ENCODE measurements at places on chromosomes 2 and 18.
A peak's percentile ranks its signal among the peaks of the same experiment; 100 is the strongest.

DNA sequence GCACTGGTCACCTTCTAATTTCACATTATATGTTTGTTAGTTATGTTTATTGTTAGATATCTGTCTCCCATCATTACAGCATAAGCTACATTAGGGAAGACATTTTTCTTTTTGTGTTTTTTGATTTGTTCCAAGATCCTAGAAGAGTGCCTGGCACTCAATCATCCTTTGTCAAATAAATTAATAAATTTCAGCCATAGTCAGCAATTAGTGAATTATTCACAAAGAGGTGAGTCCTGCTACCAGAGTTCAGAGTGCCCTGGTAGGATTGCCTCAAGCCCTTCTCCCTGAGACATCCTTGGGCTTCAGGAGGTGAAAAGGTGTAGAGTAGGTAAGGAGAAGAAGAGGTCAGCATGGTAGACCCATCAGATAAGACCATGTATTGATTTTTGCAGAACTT, 186.2 kb upstream of the CTAGE1 start:
- no peak for DNase-seq

- no peak for DNase-seq
Measured at GRCh38 chr2:175008801-175009495, 3.8 kb upstream of the CHN1 start.

DNA sequence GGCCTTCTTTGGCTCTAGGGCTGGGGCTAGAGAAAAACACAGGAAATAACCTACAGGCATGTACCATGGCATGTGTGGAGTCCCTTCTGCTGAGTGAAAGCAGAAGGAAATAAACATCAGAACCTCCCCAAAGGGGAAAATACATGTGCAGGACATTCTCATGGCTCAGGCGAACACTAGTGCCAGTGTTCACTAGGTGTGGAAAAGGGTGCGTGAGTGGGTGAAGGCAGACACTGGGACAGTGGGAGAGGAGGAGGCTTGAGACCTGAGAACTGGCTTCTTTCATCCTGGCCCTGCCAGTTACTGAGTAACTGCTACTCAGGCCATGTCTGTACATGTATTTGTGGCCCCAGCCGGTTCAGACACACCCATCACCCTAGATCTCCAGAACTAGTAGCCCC, 268.2 kb downstream of the PRKCE start:
- DNase-seq, result no peak

- no peak for DNase-seq
Measured at GRCh38 chr18:42574871-42575270, 540.6 kb downstream of the RIT2 start.

DNA sequence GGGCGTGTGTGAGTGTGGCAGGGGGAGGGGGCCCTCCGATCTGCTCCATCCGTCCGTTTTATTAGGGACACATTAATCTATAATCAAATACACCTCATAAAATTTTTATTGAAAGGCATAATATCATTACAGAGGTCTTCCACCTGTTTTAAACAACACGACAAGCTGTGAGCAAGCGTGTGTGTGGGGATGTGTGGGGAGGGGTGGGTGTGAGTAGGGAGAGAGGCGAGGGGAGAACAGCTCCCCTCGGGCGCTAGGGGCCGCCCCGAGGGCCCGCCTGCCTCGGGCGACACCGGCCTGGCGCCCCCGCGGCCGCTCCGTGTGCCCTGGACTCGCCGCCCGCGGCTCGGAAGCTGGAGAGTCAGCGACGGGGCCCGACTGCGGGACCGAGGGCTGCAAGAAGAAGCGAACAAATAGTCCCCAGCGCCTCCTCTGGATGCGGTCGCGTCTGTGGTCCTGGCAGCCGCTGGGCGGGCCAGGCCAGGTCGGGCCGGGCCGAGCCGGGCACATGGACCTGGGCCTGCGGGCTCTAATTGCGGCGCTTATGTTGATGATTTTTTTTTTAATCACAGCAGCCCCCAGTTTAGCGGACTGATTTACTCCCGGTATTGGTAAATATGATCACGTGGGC, 352 bp upstream of the HOXD9 start:
- no peak for DNase-seq

DNA sequence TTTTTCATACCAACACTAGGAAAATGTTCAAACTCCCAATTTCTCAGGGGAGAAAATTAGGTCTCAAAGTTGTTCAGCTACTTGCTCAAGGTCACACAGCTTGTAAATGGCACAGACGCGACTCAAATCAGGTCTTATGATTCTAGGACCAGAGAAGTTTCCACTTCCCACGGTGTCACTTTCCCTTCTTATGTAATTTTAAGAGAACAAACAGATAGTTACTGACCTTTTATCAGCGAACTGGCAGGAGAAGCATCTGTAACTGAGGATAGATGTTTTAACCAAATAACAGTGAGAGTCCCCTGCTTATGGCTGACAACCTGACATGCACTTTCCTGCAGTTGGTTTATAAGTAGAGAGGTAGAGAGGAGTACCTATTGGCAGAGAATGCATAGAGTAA, 2.1 kb upstream of the KCNJ3 start:
- DNase-seq, result no peak

DNA sequence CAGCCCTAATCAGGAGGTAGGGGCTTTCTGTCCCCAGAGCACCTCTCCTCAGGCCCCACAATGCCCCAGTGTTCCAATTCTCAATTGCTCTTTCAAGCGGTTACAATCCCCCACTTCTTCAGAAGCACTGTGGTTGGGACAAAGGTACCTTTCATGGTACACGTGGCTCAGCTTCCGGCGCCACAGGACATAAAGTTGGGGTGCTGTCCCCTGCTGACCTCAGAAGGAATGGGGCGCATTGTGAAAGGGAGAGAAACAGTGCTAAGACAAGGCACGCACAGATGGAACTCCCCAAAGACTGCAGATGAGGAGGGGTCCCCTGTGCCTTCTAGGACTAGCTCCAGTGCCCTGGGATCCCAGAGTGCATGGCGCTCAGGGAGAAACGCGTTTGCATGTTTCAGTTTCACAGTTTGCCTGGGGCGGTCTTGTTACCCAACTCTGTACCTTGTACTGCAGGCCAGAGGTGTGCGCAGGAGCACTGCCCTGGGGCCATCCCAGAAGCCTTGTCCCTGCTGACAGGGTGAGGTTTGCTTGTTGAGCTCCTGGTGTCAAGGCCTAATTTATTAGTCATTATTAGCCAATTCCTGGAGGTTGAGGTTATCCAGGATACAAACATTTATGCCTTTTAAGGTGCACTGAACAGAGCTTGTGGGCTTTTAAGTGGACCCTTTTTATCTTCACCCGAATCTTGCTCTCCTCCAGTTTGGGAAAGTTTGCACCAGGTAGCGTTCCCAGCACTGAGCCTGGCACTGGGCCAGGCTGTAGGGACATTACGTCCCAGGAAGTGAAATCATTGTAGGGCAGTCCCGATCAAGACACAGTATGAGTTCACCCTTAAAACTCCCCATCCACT, 7.6 kb downstream of the CNDP1 start:
- no peak for DNase-seq

GRCh38 chr2:12151716-12152115, 405.3 kb downstream of the LPIN1 start:
- no peak for DNase-seq

GRCh38 chr18:40179729-40180461, 1775.1 kb upstream of the PIK3C3 start:
- no peak for DNase-seq

GRCh38 chr2:233448575-233448974, 94.3 kb downstream of the DGKD start:
- no peak for DNase-seq

DNA sequence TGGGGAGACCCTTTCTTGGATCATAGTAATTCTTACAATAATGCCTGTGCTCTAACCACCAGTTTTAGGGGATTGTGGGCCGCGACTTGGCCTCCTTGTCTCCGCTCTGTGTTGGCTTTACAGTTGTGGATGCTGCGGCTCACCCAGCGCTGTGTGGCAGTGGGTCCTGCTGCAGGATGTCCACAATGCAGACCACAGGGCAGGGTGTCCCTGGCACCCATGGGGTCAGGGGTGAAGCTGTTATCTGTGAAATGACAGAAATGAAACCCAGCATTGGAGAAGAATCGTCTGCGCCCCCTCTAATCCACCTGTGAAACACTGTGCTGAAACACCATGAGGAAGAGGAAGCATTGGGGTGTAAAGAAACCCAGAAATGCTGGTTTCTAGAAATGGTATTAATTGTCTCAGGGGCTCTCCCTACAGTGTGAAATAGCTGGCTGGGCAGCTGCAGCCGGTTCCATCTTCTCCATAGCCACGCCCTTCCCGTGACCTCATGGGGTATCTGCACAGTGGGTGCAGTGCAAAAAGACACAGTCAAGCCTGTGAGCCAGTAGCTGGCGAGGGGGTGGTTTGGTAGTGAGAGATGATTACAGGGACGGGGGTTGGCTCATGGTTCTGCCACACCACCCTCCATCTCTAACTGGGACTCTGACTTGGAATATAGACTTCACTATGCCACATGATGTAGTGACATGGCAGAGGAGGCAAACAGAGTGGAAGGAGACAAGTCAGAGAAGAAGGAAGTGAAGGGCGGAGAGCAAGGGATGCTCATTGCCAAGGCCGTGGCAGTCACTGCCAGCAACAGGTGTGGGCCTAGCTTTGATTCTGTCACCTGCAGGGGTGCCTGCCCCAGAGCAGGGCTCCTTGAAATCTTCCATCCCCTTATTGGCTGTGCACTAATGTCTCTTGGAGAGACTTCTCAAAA, 16.2 kb downstream of the INPP4A start:
- peak; percentile 49 for DNase-seq

GRCh38 chr2:108916796-108917421, 72.1 kb downstream of the EDAR start:
- no peak for DNase-seq

DNA sequence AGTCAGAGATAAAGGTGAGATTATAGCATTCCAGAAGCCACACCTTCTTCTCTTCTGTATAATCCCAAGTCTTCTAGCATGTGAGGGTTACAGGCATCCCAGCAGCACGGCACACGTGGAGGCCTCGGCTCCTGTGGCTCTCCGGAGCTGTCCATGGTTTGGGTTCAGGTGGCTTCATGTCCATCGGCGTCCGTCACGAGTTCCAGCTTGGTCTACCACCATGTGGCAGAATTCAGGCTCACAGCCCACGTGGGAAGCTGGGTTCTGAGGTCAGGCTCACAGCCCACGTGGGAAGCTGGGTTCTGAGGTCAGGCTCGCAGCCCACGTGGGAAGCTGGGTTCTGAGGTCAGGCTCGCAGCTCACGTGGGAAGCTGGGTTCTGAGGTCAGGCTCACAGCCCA, 378.3 kb upstream of the SALL3 start:
- DNase-seq, result no peak

DNA sequence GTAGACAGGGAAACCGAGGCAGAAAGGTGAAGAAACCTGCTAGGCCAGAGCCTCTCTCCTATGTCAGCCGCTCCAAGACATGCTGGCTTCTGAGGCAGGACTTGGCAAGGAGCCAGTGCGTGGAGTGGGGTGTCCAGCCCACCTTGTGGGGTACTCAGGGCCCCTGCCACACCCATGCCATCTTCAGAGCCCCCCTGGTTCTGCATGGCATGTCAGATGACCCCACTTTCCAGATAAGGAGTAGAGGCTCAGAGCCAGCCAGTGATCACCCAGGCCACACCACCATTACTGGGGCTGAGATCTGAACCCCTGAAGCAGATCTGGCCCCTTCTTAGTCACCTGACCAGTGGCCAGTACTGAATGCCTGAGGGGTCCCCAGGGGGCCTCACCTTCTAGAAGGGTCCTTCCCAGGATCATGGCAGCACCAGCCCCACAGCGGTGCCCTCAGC, 14.7 kb downstream of the CROCC2 start:
- DNase-seq, result no peak

DNA sequence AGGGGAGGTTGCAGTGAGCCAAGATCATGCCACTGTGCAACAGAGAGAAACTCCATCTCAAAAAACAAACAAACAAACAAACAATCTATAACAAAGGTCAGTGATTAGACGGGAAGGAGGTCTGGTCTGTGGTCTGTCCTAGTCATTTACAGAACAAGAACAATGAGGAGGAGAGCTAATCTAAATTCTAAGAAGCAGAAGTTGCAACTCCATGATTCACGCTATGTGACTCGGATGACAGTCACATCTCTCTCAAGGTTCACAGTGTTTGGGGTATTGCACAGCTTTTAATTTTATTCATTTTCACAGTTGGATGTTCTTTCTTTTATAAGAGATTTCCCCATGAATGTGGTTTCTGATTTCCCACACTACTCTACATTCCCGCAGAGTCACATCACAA, 218.7 kb upstream of the PIEZO2 start:
- DNase-seq, result no peak

DNA sequence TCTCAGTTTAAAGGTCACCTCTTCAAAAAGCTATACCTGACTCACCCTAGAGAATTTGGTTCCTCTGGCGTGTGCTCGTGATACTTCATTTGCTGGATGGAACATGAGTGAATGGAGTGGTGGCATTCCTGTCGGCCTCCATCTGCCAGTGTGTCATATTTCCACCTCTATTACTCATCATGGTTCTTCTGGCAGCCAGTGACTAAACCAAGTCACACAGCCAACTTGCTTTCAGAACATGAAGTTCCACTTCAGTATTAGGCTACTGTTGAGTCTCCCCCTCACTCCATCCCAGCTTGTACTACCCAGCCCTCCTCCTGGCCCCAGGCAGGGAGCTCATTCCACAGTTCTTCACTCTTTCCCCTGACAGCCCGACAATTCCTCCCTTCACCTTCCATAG, 169.8 kb downstream of the MREG start:
- no peak for DNase-seq

GRCh38 chr2:32743480-32744236, 115.8 kb downstream of the TTC27 start:
- no peak for DNase-seq

- DNase-seq, result no peak
Measured at GRCh38 chr2:85684806-85685205, 9.4 kb upstream of the GNLY start.
